ENCODE measurements at places on chromosomes 16 and 17. TPM values are rescaled to one million over a fixed set of nuclear protein-coding genes. Genes with fewer than 3 reads are reported as not detected.

The PTX4 gene
- not detected for total RNA-seq

DNA sequence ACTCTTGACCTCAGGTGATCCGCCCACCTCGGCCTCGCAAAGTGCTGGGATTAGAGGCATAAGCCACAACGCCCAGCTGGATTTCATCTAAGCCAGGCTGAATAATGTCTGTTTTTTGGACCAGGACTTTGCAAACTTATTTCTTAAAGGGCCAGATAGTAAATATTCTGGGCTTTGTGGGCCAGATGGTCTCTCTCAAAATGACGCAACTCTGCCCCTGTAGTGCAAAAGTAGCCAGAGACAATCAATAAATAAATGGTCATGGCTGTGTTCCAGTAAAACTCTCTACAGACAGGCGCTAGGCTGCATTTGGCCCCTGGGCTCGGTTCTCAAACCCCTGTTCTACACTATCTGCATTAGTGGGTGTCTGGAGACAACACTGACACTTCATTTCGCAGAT, 121.9 kb upstream of the CDH13 start:
- DNase-seq = peak; percentile 25

- DNase-seq = peak; percentile 95
Measured at GRCh38 chr16:27245276-27246172, 23.0 kb downstream of the NSMCE1 start.

GRCh38 chr16:66474750-66475199, 47.7 kb downstream of the BEAN1 start:
- DNase-seq = no peak

- no peak for DNase-seq
Measured at GRCh38 chr17:21464611-21465021, 88.5 kb downstream of the KCNJ12 start.

DNA sequence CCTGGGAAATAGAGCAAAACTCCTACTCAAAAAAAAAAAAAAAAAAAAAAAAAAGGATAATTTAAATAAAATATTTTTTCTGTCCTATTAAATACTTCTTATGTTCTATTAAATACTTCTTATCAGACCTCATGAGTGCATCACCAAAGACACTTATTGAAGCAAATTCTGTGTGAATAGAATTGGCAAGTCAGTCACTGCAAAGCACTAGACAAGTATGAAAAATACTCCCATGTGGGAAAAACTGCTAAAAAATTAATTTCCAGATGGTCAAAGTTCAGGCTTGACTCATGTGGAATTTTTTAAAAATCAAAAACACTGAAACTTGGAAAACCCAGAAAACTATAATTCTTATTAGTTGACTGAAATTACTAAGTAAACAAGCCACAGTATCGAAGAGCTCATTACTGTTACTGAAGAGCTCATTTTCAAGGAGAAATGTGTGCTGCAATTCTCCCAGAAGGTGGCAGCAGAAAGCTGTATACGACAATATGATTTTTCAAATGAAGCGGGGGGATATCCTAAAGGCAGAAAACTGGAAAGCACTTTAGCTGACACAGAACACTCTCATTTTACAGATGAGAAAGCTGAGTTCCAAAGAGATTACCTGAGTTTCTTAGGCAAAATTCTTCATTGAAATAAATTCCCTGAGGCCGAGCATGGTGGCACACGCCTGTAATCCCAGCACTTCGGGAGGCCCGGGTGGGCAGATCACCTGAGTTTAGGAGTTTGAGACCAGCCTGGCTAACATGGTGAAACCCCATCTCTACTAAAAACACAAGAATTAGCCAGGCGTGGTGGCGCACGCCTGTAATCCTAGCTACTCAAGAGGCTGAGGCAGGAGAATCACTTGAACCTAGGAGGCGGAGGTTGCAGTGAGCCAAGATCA, 15.9 kb upstream of the FBXO47 start:
- no peak for DNase-seq

GRCh38 chr17:19006698-19007097, 2.1 kb upstream of the FAM83G start:
- DNase-seq = no peak

- no peak for DNase-seq
Measured at GRCh38 chr17:36900160-36900512, 37.1 kb upstream of the LHX1 start.

DNA sequence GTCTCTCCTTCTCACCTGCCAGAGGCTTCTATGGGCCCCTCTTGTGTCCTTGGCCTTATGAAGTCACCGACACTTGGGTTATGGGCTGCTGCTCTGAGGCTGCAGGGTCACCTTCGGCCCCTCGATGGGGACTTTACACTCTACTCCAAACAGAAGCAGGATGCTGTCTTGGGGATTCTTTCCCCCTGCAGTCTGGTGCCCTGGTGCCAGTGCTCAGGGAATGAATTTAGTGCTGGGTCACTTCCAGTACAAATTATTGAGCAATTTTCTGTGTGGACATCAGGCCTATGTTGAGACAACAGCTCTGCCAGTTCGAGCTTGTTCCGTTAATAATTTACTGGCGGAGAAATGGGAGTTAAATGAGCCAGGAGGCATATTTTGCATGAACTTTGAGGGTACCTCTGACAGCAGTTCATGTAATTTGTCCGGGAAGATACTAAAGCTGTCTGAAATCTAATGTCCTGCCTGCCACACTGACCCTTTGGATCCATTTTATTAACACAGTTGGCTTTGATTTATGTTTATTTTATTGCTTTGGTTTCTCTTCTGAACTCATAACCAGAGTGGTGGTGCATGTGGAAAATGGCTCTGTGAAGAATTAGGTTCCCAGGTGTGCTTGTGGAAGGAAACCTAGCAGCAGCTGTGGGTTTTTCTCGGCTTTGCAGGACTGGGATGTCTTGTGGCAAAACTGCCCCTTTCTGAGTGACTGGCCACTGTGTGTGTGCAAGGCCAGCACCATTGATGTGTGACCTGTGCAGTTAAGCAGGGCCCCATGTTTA, 34.1 kb upstream of the DHX8 start:
- DNase-seq = no peak

DNA sequence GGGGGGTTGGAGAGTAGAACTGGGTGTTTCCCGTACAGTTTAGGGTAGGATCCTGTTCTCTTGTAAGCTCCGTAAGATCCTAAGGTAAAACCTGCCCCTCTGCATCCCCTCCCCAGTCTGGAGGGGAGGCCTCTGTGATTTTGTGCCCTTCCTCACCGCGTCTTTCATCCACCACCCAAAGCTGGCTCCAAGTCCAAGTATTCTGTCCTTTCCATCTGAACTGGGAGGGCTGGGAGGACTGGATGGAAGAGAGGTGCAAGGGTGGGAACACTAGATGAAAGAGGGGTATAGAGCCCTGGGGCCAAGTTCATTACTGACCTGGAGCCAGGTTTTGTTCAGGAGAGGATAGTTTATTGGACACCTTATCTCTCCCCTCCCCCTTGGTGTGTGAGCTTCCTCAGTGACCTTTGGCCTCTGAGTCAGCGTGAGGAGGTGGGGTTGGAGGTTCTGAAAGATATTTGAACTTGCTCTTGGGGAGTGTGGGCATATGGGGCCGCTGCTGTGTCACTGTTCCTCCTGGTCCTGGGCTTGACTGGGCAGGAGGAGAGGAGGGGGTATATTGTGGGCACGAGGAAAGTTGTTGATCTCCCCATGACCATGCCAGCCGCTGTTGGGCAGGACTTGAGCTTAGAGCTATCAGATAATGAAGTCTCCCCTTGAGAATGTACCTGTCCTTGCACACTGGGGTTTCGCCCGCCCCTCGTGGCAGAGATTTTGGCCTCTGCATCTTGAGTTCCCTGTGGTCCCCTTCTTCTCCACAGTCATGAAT, 1.6 kb downstream of the LASP1 start:
- DNase-seq = no peak

GRCh38 chr16:86887416-86887815, 309.1 kb downstream of the FOXL1 start:
- DNase-seq = no peak

DNA sequence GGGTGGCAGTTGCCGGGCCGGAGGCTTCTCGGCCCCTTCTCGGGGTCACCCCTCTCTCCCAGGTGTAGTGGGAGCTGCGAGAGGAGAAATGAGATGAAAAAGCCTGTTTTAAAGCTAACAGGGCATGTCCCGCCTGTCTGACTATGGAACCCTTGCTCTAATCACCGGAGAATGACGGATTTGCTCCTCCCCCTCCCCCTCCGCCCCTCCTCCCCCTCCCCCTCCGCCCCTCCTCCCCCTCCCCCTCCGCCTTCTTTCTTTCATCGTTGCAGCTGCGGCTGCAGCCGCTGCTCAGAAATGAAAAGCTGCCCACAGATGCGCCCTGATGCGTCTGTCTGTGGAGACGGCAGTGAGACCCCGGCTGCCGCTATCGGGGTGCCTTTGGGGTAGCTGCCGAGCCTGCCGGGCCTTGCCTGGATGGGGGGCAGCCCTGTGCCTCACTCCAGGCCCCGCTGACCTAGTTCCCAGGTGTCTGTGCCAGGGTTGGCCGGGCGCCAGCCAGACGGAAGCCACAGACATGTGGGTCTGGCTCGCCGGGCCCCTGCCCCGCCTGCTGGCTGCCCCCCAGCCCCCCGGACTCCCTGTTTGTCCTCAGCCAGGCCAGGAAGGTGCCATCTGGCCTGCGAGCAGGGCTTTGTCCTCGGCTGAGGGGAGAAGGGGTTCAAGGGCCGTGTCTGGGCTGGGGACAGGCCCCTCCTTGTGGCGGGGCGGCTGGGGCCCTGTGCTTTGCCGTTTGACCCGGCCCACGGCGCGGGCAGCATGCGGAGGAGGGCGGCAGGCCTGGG, 37.7 kb downstream of the GINS2 start:
- DNase-seq = no peak

Measured in vagina (tissue), 2 donors.